ENCODE measurements at places on chromosomes 2 and 18.

DNA sequence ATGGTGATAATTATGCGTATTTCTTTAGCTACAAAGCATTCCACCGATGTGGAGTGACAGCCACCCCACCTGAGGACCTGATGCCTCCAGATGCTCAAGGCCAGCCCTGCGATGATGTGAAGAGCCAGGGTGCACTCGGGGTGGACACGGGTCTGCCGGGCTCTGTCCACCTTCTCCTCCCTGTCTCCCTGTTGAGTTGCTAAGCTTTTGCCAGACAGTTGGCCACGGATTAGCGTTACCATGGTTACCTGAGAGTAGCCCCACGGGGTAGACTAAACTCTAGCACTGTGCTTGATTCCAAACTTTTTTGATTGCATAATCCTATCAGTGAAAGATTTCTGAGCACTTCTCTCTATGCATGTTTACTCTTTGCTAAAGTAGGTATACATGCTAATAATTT, 86.2 kb downstream of the SMIM21 start:
- no peak for DNase-seq

- DNase-seq = no peak
These were observed 71.7 kb downstream of the LIMS1 start for GRCh38 chr2:108605947-108606346.

DNA sequence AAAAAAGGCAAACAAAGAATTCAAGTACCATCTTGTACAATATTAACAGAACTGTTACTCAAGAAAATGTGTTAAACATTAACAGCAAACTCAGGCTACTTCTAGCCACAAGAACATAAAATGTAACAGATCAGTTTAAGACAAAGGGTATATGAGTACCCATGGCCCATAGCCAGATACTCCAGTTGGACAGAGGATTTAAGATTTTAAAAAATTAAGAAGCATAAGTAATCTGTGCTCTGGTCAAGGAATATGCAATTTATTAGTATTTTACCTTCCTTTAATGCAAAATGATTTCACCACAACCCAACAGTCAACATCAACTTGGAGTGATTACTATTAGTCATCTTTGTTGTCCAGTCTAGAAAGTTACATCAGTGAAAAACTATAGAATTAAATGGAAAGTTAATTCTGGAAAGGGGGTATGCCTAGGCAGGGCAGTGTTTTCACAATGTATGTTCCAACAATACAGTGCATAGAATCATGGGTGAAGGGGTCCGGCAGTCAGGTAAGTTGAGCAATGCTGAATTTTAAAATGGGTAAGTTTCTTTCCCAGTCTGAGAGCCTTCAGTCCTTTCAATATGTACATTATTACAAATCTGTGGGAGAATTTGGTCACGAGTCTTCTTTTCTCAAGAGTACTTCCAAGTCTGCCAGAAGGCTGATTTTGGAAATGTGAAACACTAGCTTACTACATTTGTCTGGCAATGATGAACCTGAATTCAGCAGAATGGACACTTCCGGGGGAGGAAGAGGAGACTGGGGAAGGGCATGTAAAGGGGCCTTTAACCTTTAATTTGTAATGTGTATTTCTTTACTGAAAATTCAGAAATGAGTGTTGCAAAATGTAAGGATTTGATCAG, 34.5 kb downstream of the SFT2D3 start:
- no peak for DNase-seq

DNA sequence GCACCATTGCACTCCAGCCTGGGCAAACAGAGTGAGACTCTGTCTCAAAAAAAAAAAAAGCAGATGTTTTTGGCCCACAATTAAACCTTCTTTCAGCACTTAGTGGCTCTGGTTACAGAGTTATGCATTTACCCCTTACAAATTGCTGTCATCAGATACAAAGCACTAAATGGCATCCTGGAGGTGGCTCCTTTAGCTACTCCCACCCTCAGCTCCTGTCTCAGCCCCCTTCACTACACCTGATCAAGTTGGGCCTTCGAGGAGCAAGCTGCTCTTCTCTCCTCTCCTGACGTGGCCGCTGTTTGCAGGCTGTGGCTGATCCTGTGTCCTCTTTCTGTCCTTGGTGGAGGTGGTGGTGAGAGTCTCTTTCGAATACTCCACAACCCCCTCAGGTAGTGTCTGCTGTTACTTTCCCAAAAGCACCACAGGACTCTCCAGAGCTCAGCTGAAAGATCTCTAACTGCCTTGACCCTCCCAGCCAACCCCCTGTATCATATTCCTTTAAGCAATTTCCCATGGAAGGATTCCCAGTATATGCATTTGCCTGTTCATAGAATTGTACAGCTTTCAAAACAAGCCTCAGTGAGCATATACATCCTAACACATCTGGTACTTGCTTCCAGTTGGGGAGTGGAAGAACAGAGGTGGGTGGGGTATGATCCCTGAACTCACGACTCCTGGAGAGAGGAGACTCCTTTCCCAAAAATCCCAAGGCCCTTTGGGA, 285.9 kb downstream of the CLIP4 start:
- no peak for DNase-seq

DNA sequence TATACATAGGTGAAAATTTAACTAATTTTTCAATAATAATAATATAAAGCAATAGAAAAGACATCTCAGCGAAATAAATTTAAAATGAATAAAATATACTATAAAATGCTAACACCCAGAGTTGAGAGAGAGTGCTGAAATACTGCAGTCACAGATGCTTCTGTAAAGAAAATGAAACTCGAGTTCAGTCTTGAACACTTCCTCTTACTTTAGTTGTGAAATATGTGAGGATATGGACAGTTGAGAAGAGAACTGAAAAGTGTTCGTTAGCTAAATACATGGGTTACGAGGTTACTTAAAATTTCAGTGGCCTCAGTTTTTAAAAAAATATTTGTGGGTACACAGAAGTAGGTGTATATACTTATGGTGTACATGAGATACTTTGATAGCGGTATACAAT, 106.8 kb downstream of the DNAH7 start:
- DNase-seq = no peak

- DNase-seq = no peak
These were observed 362.0 kb upstream of the KYNU start for GRCh38 chr2:142515493-142515892.

- DNase-seq = peak; percentile 77
These were observed 78.0 kb downstream of the CRIM1 start for GRCh38 chr2:36433311-36434217.

DNA sequence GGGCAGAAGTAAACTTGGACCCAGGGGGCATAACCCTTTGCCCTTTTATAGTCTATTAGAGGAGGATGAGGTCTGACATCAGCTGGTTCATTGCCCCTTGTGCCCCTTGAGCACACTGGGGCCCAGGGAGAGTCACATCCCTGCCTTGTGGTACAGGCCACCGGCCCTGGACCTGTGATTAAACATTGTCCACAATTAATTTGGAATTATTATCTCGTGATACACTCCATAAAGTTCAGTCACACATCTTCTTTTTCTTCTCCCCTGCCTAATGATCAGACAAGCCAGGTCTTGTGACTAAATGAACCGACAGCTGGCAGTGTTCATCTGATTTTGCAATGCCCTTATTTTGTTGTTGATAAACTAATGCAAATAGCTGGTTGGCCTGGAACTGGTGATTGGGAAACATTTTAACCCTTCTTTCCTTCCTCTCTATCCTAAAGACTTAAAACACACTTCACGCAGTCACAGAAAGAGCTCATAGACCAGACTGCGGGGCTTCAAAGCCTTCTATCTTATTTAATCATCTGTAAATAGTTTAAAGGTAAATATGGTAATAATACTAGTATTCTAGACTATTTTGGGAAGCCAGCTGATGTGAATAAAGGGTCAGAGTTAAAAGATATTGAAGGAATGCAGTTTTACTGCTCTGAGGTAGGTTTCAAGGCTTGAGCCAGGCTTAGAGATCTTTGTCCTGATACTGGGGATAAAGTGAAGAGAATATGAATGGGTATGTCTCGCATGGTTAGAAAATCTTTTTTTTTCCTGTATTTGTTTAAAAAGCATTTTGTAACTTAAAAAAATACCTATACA, 13.4 kb downstream of the IL1R1 start:
- peak; percentile 77 for DNase-seq

- no peak for DNase-seq
These were observed 816.8 kb upstream of the CRIM1 start for GRCh38 chr2:35538796-35539195.

- DNase-seq = no peak
These were observed 31.6 kb downstream of the MBD2 start for GRCh38 chr18:54192900-54193299.

GRCh38 chr2:161905389-161906046, 168.5 kb downstream of the DPP4 start:
- no peak for DNase-seq

DNA sequence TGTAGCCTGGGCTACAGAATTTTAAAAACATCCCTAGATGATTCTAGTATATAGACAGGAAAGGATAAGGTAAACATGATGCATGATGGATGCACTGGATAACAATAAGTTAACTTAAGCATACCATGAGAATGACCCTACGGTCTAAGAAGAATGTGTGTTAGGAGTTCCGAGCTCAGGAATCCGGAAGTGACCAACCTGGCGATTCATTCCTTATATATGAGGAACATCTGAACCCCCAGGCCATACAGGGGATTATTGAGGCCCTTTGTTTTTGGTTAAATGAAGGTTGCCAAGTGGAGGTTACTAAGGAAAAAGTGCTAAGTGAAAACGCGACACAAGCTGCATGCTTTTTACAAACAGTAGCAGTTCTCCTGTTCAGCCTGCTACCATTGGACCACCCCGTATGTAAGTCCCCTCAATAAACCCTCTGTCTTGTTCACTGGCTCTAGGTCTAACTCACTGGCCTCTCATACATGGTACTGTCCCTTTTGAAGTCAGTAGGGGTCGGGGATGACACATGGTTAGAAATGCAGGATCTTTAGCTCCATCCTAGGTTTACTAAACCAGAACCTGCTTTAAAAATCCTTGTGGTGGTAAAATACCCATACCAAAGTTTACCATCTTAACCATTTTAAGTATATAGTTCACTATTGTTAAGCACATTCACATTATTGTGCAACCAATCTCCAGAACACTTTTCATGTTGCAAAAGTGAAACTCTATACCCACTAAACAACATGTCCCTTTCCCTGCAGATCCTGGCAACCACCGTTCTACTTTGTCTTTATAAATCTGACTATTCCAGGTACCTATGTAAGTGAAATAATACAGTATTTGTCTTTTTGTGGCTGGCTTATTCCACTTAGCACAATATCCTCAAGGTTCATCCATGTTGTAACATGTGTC, 111.0 kb upstream of the MAP4K3 start:
- DNase-seq = no peak

DNA sequence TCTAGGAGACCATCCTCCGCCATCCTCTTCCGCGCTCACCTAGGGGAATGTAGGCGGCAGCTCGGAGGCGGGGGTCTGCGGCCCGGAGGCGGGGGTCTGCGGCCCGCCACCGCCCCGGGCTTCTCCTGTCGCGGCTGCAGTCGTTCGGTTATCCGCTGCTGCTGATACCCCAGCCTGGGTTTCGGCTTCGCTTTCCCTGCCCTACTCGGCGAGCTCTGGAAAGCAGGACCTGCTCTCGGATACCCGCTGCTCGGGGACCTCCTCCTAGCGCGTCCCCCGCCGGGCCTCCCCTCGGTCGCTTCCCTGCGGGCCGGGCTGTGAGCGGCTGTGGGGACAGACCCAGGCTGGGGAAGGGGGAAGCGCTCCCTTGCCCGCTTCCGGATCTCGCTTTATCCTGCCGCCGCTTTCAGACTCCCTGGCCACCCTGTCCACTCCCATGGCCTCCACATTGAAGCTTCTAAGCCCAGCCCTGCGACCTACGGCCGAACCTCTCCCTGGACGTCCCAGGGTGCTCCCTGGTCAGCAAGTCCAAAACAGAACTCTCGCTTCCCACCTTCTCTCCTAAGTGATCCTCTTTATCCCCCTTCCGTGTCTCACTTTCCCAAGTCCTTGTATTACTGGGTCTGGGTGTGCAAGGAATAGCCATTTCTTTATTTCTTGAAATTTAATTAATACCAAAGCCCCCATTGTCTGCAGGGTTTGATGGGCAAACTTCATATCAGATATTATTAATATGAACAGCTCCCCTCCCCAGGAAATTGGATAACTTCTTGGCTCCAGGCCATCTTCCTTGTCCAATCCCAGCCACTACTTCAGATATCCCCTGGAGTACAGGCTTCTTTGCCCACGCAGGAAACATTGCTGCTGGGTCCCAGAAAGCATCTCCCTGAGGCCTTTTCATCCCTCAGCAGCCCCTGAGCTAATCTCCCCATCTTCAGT, 769 bp downstream of the FKBP1B start:
- DNase-seq = no peak

GRCh38 chr2:85698880-85699254, 4.7 kb downstream of the GNLY start:
- DNase-seq = no peak

DNA sequence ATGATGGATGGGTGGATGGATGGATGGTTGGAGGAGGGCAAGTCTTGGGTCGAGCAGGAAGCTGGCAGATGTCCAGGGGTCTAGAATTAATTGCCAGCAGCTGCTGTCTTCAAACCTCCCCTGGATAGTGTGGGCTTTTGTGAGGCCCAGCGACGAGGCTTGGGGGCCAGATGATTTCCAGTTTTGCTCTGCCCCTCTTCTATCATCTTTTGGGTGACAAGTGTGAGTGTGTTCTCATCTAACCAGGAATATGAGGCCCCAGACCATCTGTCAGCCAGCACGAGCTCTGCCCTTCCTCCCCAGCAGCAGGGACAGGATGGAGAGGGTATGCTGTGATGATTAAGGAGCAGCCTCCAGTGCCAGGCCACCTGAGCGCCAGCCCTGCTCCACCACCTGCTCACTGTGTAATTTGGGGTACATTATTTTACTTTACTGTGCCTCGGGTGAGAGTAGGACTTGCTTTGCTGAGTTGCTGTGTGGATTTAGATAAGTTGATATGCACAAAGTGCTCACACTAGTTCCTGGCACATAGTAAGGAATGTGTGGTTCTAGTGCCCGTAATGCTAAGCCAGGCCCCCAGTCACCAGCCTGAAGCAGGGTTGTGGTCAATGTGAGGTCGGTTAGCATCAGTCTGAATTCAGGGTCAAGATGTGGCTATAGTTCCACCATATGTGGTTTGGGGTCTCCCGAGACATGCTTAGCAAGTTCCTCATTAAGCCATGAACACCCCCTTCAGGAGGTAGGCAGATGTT, 251.1 kb downstream of the CYP26B1 start:
- DNase-seq = no peak

All from LNCaP clone FGC (cell line).